ENCODE measurements at places on chromosomes 12 and 14.

DNA sequence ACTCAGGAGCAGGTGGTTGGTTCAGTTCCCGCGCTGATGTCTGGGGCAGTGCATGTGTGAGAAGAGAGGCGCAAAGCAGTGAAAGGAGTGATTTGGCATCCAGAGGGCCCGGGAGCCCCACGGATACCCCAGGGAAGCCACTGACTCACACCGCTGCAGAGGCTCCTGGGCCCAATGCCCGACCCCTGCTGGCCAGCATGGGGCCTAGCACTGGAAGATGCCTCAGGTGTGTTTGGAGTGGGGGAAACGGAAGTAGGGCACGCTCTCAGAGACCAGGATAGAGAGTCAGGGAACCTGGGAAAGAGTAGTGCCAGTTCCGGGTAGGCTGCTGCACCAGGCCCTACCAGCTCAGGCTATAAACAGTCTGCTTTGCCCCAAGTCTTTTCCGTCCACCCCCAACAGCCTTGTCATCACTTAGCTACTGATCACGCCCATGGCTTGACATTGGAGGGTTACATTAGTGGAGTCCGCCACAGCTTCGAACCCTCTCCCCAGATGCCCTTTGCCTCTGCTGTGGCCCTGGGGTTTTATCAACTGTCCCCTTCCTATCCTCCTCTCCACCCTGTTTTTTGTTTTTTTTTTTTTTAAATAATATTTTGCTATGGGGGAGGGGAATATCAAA, 9.5 kb upstream of the CSAD start:
- no peak for DNase-seq

DNA sequence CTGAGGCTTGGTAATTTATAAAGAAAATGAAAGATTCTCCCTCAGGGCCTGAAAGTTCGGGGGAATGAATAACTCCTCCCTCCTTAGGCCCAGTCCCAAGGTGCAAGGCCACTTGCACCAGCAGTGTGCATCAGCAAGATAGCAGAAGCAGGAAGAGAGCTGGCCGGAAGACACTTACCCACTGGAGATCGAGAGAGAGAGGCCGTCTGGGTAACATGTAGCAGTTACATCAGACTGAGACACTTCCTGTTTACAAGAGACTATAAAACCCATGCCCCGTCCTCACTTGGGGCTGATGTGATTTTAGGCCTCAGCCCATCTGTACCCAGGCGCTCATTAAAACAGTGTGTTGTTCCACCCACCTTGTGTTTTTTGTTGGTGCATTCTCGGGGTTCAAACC, 85.2 kb downstream of the TMTC3 start:
- no peak for DNase-seq

- DNase-seq, result no peak
Measured at GRCh38 chr14:56585461-56586084, 6.0 kb downstream of the TMEM260 start.

GRCh38 chr14:24508155-24508840, at the start of gene CMA1:
CMA1 (minus strand) TSS chr14:24508265; CDS start chr14:24508235, 30 bp downstream.
- DNase-seq, result no peak

DNA sequence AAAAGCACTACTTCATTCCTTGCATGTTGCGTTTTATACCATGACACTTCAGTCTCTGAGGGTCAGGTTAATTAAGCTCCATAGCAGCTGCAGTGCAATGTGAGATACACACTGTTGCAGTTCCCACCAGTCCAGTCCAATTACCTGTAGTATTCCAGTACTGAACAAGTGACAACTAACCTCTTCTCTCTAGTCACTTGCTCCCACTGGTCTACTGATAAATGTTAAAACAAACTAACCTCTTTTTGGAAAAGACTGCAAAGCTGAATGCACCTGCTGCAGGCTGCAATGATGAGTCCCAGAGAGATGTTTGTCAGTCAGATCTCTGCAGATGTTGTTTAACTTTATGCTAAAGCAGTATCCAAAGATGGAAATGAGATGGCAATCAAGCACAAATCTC, 7.9 kb downstream of the NOVA1 start:
- no peak for DNase-seq

- no peak for DNase-seq
Measured at GRCh38 chr12:106901276-106901675, 54.4 kb upstream of the TMEM263 start.

DNA sequence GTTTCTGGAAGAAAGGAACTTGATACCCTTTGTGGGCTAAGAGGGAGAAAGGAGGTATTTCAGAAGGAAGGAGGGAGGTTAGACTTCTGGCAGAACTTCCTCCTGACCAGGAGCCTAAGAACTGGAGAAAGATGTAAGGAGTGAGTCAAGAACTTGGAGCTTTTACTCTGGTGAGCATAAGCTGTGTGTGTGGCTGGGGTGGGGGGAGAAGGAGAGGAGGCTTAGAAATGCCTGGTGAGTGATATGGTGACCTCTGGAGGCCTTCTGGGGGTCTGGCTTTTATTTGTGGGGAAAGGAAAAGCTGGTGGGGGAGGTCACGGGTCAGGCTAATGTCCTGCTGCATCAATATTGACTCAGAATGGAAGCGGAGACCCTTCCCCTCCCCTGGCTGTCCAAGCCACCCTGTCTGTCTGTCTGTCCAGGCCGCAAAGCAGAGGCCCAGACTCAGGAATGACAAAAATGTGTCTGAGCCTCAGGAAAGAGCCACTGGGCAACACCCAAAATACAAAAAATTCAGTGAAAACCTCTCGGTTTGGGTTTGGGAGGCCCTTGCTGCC, 4.8 kb downstream of the LRP1 start:
- no peak for DNase-seq

DNA sequence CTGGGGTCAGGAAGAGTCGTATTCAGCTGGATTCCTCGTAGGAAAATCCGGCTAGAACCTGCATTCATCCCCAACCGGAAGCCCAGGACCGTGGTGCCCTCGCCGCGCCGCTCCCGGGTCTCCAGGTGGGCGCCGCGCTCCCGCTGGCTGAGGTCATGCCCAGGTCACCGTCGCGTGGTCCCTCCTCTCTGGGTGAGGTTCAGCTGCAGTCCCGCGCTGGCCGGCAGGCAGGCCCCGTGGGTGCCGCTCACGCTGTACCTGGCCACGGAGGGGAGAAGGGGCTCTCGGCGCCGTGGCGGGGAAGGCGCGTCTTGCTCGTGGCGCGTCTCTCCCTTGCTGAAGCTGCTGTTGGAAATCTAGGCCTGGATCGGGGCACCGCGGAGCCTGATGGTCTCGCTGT, 44.5 kb downstream of the LRTM2 start:
- DNase-seq, result no peak

GRCh38 chr12:29086325-29087271, 62.5 kb upstream of the FAR2 start:
- DNase-seq, result no peak

DNA sequence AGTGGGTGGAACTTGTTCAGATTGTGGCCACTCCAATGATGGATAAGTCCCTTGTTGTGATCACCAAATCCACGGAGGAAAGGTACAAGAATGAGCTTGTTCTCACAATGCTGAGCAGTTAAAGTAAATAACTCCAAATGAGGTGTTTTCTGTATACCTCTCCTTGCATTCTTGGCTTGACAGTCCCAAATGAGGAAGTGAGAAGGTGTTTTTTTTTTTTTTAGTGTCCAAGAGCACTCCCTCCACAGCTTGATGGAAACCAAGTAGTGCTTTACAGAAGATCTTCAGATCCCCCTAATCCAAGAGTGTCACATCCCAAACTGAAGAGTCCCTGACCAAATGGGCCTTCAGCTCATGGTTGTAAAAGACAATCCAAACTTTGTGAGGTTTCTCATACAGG, 153.6 kb downstream of the ATP23 start:
- DNase-seq, result no peak

DNA sequence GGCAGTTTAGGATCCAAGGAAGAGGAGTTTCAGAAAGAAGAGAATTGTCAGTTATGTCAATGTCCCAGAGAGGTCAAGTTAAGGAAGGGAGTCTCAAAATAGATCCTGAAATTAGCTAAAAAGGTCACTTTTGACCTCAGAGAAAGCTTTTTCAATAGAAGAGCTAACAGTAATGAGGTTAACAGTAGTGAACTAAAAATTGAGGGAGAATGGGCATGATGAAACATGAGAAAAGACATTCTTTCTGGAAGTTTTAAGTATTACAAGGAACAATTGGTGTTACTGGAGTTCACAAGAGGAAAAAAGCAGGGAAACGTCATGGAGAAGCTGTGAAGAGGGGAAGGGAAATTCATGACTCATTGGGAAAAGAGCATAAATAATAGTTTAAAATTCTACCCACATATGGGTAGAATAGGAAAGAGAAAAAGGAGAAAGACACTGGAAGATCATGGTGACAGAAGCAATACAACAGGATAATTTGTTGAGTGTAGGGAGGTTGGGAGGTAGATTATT, 381.2 kb upstream of the FAR2 start:
- DNase-seq, result no peak

DNA sequence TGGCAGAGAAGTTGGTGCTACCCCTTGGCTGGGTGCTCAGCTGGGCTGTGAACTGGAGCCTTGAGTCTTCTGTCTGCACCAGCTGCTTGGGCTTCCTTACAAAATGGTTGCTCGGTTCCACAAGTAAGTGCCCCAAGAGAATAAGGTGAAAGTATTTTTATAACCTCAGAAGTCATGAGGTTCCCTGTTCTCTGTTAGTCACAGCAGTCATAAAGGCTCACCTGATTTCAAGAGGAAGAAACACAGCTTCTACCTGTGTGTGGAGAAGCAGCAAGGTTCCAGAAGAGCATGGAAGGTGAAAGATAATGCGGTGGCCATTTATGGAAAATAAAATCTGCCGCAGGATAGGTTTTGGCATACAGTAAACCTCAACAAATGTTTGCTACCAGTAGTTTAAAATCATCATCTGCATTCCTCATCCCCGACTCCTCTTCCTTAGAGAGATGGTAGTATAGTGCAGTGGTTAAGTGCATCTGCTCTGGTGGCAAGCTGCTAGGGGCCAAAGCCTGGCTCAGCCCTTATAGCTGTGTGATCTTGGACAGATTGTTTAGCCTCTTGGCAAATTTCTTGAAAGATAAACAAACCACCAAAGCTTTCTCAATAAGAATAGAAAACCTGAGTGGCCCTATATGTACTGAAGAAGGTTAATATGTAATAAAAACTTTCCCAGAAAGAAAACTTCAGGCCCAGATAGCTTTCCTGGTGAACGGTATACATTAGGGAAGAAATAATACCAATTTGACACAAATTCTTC, 32.4 kb downstream of the TPCN1 start:
- no peak for DNase-seq

GRCh38 chr14:101256266-101256665, 305.0 kb upstream of the DIO3 start:
- no peak for DNase-seq

DNA sequence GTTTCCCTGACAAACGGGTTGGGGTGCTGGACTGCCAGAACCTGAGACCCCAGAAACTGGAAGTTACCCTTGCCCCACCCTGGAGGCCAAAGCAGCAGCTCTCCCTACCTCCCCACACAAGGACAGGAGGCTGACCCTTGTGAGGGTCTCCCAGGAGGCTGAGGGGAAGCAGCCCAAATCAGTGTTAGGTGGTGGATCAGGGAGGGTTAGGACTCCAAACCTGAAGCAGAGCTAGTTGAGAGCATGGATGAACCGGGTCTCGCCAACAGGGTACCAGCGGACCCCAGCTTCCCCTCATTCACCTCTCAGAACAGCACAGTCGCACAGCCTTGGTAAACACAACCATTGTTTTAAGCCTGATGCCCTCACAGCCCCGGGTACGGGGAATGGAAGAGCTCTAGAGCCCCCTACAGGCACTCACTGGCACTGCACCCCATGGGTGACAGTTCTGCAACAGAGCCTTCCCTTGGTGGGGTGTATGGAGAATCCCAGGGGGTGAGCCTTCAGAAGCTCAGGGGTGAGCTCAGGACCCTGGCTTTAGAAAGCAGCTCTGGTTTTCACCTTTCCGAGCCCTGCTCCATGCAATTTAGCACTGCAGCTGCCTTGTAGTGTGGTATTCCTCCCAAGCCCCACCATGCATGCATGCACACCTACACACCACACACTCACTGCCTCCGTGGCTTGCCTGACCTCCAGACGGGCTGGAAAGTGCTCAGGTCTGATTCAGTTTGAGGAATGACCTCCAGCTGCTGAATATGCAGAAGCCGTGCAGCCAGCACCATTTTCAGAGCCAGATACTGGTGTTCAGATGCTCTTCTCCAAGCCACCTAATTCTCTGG, 11.2 kb downstream of the ESRRB start:
- DNase-seq, result no peak

GRCh38 chr12:132329036-132329719, at the start of gene GALNT9:
GALNT9 (minus strand) TSS chr12:132329589; CDS start chr12:132329203, 386 bp downstream.
- no peak for DNase-seq

- no peak for DNase-seq
Measured at GRCh38 chr12:55982319-55982936, 8.6 kb downstream of the RAB5B start.

DNA sequence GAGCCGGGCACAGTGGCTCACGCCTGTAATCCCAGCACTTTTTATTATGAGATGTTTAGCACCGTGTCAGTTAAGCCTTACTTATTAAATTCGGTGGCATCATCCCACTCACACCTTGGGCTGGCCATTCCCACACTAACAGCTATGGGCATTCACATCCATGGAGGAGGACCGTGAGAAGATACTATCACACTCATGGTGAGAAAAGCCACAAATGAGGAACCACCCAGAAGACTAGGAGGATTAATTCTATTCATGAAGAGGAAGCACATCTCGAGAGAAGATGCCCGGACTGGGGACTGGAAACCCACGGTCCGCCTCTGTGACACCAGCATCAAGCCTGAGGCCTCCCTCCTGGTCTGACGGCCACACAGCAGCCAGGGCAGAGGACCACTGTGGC, 4.9 kb downstream of the CDC42BPB start:
- DNase-seq, result no peak

DNA sequence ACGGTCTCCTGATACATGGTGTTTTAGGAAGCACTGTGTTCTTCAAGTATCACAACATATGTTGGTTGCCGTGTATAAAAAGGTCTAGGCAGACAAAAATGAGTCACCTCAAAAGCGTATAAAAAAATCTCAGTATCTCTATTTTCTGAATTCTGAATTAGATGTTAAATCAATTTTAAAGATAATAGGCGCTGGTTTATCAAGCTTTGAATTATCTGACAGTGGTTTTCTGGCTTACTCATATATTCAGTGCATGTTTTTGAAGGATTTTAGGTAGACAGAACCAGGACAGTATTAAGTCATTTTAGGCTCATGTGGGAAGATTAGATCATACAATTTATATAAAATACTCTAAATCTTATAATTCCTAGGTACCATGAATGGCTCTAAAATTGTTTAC, 110.8 kb downstream of the TMTC2 start:
- no peak for DNase-seq

GRCh38 chr14:44778604-44779003, 183.1 kb downstream of the KLHL28 start:
- DNase-seq, result no peak

- DNase-seq, result no peak
Measured at GRCh38 chr14:91143862-91144261, 30.0 kb downstream of the DGLUCY start.

DNA sequence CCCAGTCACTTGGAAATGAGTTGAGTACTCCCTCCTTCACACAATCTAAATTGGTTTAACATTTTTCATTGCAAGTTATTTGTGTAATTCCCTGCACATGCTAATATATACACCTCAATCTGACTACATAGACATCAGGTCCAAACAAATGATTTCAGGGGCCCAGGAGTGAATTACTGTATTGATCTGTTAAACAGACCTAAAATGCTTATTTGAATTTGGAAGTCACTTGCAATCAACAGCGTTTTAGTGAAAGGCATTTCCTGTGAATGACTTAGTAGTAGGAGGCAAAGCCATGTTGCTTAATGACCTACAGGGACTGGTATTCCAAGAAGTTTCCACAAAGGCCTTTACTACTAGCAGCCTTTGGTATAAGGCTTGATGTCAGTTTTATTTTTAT, 22.6 kb upstream of the SLC15A5 start:
- no peak for DNase-seq

GRCh38 chr12:97182769-97183168, 275.7 kb downstream of the NEDD1 start:
- no peak for DNase-seq

Measured in suprapubic skin (tissue), 4 donors.